ENCODE measurements at places on chromosomes 1 and 21. TPM values are rescaled to one million over a fixed set of nuclear protein-coding genes. Genes with fewer than 3 reads are reported as not detected.
A peak's percentile ranks its signal among the peaks of the same experiment; 100 is the strongest.

DNA sequence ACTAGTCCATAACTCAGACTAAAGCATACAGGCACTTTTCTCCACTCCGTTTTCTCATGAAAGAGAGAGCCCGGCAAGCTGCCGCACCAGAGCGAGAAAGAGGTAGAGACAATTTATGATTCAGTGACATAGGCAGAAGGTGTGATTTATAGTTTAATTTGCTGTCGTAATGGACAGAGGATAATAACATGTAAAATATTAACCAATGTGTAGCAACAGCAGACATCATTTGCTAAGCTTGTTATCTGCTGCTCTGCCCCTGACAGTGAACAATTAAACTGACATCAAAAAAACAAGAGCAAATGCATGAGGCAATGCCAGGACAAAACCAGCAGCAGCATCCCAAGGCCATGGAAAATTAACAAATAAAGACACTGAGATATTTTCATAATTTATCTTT, 214.0 kb downstream of the ATG4C start:
- no peak for DNase-seq

MASP2 gene
- total RNA-seq: not detected

DNA sequence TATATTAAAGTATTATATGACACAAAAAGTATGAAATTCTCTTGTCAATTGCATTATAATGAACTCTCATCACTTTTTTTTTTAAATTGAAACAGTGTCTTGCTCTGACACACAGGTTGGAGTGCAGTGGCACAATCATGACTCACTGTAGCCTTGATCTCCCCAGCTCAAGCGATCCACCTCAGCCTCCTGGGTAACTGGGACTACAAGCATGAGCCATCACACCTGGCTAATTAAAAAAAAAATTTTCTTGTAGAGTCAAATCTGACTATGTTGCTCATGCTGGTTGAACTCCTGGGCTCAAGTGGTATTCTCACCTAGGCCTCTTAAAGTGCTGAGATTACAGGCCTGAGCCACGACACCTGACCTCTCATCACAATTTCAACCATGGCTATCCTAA, 259.3 kb downstream of the S1PR1 start:
- no peak for DNase-seq

DNA sequence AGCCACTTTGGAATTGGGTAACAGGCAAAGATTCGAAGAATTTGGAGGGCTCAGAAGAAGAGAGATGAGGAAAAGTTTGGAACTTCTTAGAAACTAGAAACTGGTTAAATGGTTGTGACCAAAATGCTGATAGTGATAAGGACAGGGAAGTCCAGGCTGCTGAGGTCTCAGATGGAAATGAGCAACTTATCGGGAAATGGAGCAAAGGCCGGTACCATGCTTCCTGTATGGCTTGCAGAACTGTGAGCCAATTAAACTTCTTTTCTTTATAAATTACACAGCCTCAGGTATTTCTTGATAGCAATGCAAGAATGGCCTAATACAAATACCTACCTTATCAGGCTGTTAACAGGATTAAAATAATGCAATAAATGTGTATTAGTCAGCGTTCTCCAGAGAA, 9.4 kb upstream of the TLR5 start:
- no peak for DNase-seq

KRTAP12-2 gene
- not detected for total RNA-seq

DNA sequence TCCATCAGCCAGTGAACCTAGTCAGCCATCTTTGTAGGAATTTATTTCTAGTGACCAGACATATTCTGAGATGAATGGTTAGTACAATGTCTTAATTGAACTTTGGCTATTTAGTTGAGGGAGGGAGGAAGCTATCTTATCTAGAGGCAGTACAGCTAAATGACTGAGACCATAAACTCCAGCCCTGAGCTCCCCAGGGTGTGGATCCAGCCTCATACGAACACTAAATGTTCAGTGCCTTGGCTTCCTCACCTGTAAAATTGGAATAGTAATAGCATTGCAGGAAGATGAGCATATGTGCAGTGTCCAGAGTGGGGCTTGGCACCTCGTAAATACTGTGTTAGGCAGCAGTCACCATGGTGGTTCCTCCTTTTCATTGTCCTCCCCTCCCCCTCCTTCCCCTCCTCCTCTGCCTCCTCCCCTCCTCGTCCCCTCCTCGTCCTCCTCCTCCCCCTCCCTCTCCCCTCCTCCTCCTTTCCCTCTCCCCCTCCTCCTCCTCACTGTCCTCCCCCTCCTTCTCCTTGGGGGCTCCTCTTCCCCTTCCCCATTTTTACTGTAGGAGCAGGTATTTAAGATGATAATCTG, 108.2 kb downstream of the GALNT2 start:
- no peak for DNase-seq

FAM72B gene
- total RNA-seq: 9.2 TPM

DNA sequence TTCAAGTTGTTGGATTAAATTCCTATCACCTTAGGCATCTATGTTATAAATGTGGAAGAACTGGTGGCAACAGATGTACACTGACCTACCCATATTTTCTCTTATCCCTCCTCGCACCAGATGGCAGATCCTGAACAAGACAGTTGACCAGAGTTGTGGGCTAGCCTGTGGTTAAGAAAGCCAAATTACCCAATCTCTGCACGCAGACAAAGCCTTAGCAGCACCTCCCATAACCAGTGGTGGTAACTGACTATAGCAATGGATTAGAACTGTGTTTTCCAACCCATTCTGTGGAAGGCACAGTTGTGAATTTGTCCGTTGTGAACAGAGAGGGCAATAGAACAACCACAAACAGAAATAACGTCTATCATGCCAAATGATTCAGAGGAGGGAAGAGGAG, 20.6 kb downstream of the ABCB10 start:
- DNase-seq: peak; percentile 17

GRCh38 chr21:39189857-39190604, 6.8 kb upstream of the PSMG1 start:
- DNase-seq: no peak

DNA sequence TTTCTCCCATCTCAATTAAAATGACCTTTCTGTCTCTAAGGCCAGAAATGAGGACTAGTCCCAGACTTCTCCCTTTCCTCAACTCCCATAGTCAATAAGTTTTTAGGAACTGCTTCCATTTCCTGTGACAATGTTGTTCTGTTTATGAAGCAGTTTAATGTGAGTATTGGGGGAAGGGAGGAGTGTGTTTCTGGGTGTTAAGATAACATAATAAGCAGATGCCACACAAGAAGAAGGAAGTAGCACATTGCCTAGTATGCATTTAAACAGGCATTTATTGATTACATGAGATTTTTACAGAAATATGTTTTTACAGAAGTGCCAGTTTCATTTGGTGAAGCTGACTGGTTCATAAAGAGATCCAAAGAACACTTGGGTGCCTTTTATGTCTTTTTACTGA, 65.6 kb upstream of the TNR start:
- no peak for DNase-seq

AGBL4 gene
- not detected for total RNA-seq

- DNase-seq: peak; percentile 47
Measured at GRCh38 chr1:201085902-201086735, 26.1 kb downstream of the CACNA1S start.

GRCh38 chr21:15617964-15618363, 111.8 kb upstream of the USP25 start:
- peak; percentile 31 for DNase-seq

SPRR2A gene
- total RNA-seq: not detected

DNA sequence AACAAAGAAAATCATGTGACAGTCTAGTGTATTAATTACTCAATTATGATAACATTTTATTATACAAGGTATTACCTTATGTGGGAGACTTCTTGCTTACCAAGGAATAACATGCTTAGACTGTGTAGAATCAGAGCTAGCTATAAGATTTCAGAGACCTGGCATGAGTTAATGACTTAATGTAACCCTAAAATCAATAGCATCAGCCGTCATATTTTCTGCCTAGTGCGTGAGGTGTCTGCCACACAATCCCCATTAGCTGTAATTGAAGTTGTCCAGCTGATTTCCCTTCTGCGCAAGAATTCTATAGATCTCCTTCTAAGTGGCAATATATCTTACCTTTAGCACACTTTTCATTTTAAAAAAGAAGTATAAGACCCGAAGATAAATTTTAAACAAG, 28.8 kb downstream of the CHODL start:
- DNase-seq: no peak

DNA sequence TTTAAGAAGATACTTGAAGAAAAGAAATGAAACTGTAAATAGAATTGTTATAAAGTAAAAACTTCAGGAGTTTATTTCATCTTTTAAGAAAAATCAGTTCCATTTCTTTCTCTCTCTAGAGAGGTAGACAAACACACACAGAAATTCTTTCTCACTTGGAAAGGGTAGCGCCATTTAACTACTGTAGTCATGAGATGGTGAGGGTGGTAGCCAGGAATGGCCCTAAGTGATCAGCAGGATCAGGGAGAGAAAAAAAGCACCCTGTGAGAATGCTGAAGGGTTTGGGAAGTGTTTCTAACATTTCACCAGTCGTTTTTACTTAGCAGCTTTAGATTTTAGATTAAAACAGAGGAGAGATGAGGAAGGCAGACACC, 205.7 kb upstream of the RUNX1 start:
- DNase-seq: no peak

- no peak for DNase-seq
Measured at GRCh38 chr21:46138383-46138970, 16.9 kb downstream of the FTCD start.

DRAM2 gene
- 57.0 TPM for total RNA-seq

PRKAA2 gene
- 0.84 TPM for total RNA-seq
